Neural progenitor cell (in vitro differentiated cells): ENCODE measurements at places on chromosomes 3 and 15.
A peak's percentile ranks its signal among the peaks of the same experiment; 100 is the strongest.

DNA sequence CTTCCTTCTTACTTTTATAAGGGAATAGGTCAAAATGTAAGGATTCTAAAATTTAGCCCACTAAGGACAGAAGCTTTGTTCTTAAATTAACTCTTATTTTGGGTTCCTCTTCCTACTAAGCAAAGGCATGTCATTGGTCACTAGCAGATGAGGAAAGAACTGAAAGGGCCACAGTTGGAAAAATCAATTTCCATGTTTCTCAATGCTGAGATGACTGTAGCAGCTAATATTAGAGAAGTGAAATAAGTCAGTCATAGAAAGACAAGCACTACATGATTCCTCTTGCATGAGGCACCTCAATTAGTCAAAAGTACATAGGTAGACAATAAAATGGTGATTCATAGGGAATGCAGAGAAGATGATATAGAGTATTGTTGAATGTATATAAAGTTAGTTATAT, 353.7 kb downstream of the RSL24D1 start:
- DNase-seq = no peak

DNA sequence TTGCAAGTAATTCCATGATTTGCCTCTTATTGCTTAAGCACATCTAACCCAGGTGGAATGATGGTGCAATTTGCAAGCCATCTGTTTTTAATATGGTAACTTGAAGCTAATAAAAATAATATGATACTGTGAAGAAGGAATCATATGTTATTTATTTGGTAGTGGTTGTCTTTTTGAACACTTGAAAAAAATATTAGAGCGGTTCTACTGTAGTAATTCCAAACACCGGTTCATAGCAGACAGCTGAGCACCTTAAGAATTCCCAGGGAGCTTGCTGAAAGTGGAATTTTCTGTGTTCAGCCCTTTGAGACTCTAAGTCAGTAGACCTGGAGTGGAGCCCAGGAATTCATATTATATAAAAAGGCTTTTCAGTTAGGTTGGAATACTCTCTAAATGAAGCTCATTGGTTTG, 687.4 kb downstream of the EDEM1 start:
- no peak for DNase-seq

DNA sequence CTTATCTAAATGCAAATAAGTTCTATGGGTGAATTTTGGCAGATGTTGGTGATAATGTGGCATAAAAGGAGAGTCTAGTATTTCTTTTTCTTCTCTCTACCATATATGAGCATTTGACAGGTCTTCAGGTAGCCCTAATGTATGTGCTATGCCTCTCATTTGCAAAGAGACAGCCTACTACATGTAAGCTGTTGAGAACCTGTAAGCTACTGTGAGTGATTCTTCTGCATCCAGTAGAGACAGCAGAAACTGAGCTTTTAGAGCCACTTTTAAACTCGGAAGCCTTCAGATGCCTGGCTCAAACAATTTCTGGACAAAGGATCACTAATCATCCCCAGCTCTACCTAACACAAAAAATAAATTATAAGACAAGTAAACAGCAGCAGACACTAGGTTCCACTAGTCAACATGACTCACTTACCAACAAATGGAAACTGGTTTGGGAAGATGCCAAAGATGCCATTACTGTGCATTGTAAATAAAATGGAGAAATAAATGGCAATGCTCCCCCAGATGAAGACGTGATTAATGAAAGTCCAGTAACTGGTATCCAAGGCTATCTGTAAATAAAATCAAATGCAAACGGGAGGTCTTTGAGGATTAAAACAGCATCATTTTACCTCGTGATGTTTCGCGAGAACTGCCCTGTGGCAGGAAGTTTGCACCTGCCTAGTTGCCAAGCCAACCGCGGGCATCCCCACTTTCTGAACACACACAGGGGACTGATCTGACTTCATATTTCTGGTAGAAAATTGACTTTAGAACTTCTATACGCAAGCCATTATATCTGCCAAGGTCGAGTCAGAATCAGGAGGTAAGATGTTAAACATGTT, 245.3 kb downstream of the DTWD1 start:
- DNase-seq = no peak

- DNase-seq = peak; percentile 83
Measured at GRCh38 chr15:58957101-58957973, 23.9 kb upstream of the SLTM start.

DNA sequence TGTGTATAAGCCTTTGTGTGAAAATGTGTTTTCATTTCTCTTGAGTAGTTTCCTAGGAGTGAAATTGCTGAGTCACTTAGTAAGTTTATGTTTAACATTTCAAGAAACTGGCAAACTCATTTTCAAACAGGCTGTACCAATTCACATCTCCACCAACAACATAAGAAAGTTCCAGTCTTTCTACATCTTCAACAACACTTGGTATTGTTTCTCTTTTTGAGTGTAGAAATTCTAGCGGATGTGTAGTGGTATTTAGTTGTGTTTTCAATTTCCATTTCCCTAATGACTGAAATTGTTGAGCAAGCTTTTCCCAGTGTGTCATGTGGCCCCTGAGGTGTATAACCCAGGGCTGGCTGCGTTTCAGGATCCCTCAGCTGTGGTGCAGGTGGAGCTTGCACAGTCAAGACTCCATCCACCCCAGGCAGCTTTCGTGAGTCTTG, 258.5 kb downstream of the PDCD6IP start:
- DNase-seq = no peak
